ENCODE measurements at places on chromosomes 1 and 21. TPM values are rescaled to one million over a fixed set of nuclear protein-coding genes. Genes with fewer than 3 reads are reported as not detected.

DNA sequence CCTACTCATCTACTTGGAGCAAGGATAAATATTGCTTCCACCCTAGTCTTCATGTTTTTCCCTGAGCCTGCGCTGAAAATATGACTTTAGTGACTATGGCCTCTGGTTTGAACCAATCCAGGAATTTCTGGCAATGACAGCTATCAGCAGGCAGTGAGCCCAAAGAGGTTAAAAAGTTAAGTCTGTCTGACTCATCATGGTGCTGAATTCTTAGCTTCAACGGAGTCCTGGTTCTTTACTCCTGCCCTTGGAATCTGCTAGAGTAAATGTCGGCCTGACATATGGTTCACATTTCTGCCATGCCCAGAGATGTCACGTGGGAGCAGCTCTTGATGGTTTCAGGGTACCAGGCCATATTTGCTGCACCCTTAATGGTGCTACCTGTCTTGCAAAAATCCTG, 351.6 kb upstream of the PLXNA2 start:
- no peak for DNase-seq

The HYI gene
- polyA plus RNA-seq = 324 TPM

DNA sequence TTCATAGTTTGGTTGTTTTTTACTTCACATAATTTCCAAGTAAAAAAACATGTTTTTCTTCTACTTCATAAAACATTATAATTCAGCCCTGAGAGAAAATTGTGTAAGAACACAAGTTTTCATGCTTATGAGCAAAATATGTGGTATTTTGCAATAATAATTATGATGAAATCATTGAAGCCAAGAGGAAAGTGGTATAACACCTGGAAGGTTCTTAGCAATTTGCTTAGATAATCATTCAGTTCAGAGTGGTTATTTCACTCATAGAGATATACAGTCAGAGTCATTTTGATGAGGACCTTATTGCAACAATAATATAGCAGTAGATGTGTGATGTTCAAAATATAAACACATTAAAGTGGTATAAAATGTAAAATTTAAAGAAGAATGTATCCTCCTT, 94.5 kb downstream of the PLPPR4 start:
- DNase-seq = no peak

The BEST4 gene
- polyA plus RNA-seq = 0.21 TPM

- DNase-seq = peak; percentile 64
Measured at GRCh38 chr1:56196839-56197238, 382.5 kb downstream of the PLPP3 start.

- no peak for DNase-seq
Measured at GRCh38 chr1:191026828-191027227, 549.2 kb upstream of the BRINP3 start.

- DNase-seq = no peak
Measured at GRCh38 chr1:152858062-152858461, 1.7 kb upstream of the LCE7A start.

The DMRTA2 gene
- polyA plus RNA-seq = not detected

The RHCE gene
- polyA plus RNA-seq = 0.07 TPM

DNA sequence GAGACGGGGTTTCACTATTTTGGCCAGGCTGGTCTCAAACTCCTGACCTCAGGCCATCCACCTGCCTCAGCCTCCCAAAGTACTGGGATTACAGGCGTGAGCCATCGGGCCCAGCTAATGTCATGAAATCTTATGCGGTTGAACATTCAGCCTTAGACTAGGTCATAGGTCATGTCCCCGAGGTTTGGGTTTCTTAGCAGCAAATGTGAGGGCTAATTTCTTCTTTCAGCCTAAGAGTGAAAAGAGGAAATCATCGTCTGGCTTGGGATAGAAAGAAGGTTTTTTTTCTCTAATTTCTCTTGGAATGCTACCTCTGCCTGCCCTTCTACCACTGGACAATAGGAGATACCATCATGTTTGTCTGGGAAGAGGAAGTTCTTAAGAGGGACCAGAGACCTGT, 18.0 kb upstream of the PIK3CD start:
- DNase-seq = no peak

The HAPLN2 gene
- polyA plus RNA-seq = not detected

GRCh38 chr21:16821588-16821987, 691.3 kb upstream of the CXADR start:
- DNase-seq = no peak

GRCh38 chr1:157105298-157105987, 5.8 kb upstream of the ETV3L start:
- DNase-seq = no peak

The GJA8 gene
- not detected for polyA plus RNA-seq

The FAM163A gene
- polyA plus RNA-seq = not detected

The TUFT1 gene
- polyA plus RNA-seq = 5.1 TPM

GRCh38 chr21:19844334-19844733, 1153.9 kb upstream of the NCAM2 start:
- no peak for DNase-seq

DNA sequence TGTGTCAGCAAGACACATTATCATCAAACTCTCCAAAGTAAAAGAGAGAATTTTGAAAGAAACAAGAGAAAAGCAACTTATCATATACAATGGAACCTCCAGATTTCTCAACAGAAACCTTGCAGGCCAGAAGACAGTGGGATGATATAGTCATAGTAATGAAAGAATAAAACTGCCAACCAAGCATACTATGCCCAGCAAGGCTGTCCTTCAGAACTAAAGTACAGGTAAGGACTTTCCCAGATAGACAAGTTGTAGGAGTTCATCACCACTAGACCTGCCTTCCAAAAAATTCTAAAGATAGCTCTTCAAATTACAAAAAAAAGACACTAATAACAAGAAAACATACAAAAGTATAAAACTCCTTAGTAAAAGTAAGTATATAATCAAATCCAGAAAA, 33.2 kb upstream of the FOXD3 start:
- no peak for DNase-seq

The TNNT2 gene
- not detected for polyA plus RNA-seq

GRCh38 chr1:36882536-36883285, 151.6 kb downstream of the GRIK3 start:
- no peak for DNase-seq

- no peak for DNase-seq
Measured at GRCh38 chr1:9071554-9072235, 2.3 kb upstream of the SLC2A5 start.

- DNase-seq = no peak
Measured at GRCh38 chr1:201283836-201284553, 689 bp downstream of the PKP1 start.

The RTCA gene
- 20.3 TPM for polyA plus RNA-seq

DNA sequence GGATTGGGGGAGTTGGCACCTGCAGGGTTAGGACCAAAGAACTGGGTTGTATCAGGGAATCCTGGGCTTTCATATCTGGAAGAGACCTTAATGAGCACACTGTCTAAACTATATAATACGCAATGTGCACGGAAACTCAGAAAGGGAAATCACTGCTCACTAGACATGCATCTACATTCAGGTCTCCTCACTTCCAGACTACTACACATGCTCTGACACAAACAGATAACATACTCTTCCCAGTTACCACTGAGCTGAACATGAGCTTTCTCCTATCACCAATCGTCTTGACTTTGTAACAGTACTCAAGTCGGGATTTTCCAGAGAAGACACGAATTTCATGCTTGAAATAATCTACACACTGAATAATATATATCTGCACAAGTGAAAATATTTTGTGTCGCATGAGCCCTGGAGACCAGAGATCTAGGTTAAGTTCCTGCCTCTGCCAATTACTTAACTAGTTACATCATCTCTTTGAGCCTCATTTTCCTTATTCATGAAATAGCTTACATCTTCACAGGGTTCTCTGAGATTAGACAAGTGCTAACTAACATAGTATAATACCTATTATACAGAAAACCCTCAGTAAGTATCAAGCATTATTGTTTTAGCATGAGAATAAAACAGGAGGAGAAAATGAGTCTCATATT, 101.1 kb downstream of the JAK1 start:
- DNase-seq = no peak

The GJC2 gene
- polyA plus RNA-seq = 0.75 TPM

DNA sequence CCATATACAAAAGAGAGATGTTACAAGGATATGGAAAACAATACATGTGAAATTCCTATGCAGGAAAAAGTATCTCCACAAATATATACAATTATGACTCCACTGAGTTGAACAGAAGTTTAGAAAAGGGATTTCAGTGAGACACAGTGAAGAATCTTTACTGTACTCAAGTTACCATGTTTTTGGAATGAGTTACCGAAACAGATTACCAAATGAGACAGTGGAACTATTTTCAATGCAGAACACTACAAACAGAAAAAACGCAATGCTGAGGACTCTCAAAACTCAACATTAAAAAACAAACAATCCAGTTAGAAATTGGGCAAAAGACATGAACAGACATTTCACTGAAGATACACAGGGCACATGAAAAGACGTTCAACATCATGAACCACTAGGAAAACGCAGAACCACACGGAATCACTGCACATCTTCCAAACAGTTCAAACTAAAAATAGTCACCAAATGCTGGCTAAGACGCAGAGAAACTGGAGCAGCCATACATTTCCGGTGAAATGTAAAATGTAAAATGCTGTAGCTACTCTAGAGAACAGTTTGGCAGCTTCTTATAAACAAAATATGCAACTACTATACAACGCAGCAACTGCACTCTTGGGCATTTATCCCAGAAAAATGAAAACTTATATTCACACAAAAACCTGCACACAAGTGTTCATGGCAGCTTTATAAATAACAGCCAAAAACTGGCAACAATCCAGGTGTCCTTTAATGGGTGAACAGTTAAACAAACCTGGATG, 118.7 kb downstream of the UBR4 start:
- DNase-seq = no peak

DNA sequence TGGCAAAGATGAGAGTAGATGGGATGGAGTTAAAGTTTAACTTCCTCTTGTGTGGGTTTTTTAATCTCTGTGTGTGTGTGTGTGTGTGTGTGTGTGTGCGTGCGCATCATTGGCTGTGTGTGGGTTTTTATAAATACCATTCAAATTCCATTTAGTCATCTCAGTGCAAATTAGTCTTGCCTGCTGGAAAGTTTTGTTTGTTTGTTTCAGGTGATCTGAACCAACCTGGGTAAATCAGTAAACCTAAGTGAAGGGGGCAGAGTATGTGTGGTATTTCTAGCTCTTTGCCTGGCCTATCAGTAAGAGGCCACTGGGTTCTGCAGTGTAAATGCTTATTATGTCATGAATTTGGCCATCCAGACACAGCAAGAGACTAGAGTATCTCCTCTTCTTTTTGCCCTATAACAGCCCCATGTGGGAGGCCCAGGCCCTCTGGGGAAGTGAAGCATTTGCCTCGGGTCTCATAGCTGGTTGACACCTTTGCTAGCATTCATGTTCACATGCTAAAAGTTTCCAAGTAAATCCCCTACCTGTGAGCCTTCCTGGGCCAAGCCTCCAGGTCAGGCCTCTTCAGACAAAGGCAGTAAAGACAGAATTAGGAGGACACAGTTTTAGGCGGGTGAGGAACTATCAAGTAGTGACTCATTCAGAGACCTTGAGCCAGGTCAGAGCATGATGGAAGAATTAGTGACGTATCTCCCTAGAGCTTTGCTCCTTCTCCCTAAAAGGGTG, 14.7 kb downstream of the INTS3 start:
- no peak for DNase-seq

The TOMM20 gene
- polyA plus RNA-seq = 42.5 TPM
